ENCODE measurements at places on chromosomes 3 and 15. TPM values are rescaled to one million over a fixed set of nuclear protein-coding genes. Genes with fewer than 3 reads are reported as not detected.

- no peak for DNase-seq
These were observed 15.3 kb upstream of the SH3BP5 start for GRCh38 chr3:15347737-15348110.

Gene FAM227B
- total RNA-seq, result 3.5 TPM

DNA sequence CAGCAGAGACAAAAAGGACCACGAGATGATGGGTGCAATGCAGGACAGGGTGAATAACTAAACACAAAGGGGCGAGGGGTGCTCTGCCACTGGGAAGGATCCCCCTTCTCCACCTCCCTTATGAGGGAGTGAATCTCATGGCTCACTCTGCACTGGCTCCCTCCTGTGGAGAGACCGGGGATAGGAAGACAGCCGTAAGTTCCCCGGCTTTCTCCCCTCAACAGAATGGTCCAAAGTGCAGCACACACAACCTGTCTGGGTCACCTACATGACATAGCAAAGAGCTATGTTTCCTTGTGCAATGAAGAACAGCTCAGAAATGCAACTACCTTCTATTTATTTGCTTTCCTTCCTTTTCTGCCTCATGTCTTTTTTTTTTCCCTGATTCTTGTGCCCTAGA is 7.8 kb upstream of the ACSBG1 start:
- peak; percentile 46 for DNase-seq

Gene CAV3
- not detected for total RNA-seq

Gene BLM
- total RNA-seq, result 59.4 TPM

- DNase-seq, result no peak
These were observed 6.1 kb downstream of the ATG3 start for GRCh38 chr3:112555535-112556170.

Gene TPRG1
- 9.7 TPM for total RNA-seq

GRCh38 chr3:22507709-22508108 is 695.4 kb upstream of the UBE2E2 start:
- DNase-seq, result no peak

GRCh38 chr15:77521206-77521605 is 100.5 kb downstream of the HMG20A start:
- DNase-seq, result no peak

DNA sequence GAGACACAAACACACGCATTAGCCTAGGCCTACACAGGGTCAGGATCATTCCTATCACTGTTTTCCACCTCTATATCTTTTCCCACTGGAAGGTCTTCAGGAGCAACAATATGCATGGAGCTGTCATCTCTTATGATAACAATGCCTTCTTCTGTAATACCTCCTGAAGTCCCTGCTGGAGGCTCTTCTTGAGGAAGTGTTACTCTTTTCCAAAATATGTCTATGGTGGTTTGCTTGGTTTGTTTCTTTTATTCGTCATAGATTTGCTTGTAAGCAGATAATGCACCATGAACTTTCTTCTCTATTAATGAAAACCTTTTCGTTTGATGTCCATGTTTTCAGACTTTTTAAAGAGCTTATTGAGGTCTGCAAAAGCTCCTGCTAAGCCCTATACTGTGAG is 109.3 kb downstream of the GMPS start:
- no peak for DNase-seq

DNA sequence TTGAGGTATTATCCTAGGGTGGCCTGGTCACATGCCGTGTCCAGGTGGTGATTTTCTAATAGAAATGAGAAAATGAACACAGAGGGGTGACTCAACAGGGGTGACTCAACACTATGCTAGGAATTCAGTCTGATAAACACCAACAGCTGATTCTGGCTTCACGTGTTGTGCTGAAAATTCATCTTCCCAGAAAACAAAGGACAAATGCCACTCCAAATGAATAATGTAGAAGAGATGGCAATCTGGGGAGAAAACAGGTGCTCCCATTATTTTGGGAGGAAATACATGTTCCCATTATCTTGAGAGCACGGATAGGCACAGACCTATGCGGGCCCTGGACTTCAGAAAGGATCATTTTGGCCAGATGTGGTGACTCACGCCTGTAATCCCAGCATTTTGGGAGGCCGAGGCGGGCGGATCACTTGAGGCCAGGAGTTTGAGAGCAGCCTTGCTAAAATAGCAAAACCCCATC is 101.2 kb upstream of the MEX3B start:
- no peak for DNase-seq

GRCh38 chr3:25870452-25870851 is 80.6 kb downstream of the OXSM start:
- DNase-seq, result no peak

DNA sequence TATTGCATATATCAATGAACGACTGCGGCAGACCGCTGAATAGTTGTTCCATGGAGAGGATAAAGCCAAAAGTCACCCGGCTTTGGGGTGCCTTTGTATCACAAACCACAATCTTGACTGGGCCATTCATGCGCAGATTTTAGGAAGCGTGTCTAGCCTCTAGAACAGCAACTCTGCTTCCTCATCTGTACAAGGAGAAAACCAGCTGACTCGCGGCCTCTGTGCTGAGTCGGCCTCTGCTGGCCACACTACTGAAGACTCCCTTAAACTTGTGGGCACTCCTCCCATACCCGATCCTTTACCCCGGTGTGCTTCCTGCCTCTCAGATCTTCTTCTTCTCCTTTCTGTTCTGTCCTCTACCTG is 872 bp downstream of the DLEC1 start:
- peak; percentile 77 for DNase-seq

- no peak for DNase-seq
These were observed 187.9 kb upstream of the LMCD1 start for GRCh38 chr3:8313560-8314267.

DNA sequence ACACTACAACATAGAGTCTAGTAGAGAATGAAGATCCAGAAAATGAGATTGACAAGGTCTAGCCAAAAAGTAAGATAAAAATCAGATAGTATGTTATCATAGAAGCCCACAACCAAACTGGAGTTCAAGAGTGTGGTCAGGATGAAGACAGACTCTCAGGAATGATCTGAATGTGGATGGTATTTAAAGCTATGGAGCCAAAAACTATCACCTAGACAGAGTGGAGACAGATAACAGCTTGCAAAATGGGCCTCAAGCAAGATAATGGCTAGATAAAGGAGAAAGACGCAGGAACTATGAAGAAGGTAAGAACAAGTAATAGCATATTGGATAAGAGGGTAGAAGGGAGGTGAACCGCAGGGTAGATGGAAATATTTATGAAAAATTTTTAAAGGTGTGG is 35.4 kb downstream of the ZMAT3 start:
- DNase-seq, result no peak

DNA sequence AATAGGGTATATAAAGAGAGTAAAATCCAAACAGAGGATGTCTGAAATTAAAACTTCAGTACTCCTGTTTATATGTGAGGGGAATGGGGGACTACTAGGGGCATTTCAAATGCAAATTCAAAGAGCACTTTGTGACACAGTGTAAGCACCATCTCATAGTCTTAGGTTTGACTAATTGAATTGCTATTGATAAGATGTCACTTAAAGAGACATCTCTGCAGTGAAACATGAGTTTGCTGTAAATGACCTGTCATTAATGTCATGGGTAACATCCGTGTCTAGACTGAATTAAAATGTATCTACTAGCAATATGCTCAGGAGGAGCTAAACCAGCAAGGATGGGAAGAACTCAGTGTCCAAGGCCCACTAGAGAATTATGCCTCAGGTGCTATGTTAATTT is 41.0 kb downstream of the ROBO1 start:
- no peak for DNase-seq

- no peak for DNase-seq
These were observed 54.8 kb downstream of the SRGAP3 start for GRCh38 chr3:9194509-9195184.

Gene ARGFX
- not detected for total RNA-seq

DNA sequence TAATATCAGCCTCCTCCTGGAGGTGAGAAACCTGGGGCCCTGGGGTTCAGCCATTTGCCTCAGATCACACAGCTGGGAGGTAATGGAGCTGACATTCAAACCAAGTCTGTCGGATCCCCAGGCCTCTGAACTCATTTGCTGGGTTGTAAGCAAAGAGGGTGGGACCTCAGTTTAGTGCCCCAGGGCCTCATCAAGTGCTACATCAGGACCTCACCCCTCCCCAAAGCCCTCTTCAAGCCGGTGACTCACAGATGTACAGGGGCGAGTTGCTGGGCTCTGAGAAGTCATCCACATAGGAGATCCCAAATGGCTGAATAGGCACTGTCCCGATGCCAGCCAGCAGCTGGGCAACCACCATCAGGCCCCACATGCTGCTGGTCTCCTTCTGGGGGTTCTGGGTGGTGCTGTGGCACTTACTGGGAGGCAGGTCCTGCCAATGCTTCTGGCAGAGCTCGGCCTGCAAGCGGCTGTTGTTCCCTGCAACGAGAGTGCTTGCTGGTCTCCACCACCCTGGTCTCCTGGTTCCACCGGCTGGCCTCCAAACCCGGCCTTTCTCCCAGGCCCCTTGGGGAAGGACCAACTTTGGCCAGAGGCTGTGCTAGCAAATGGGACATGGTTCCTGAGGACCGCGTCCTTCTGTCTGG is 59.2 kb upstream of the RAB6B start:
- DNase-seq, result no peak

Gene ERICH6
- total RNA-seq, result 0.38 TPM

DNA sequence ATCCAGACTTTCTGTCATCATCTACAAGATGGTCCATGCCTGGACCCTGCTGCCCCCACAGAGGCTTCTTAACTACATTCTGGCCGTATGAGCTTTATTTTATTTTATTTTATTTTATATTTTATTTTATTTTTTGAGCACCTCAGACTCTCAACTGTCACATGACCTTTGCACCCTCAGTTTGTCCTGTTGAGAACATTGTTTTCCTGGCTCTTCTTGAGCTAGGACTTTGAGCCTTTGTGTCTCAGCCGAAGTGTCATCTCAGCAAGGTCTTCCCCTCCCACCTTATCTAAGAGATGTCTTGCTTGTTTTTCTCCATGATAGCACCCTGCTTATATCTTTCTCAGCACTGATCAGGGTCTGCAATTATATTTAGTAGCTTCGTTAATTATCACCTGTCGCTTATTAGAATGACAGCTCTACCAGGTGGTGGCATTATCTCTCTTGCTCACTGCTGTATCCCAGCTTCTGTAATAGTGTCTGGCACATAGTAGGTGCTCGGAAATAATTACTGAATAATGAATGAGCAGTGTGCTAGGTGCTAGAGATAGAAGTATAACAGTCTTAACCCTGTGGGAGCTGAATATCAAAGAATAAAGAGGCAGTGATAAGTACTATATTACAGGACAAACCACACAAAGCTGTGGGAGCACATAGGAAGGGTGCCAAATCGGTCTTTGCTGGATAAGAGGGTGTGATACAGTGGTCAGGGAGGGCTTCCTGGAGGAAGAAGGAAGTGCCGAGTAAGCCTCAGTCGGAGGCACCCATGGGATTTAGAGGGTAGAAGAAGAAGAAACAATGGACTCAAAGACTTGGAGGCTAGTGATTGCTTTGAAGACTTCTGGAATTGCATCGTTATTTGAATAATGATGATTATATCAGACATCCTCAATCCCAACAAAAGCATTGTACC is 136.2 kb downstream of the ITPR1 start:
- no peak for DNase-seq

Gene DNAH1
- 20.7 TPM for total RNA-seq

Gene MORC1
- not detected for total RNA-seq

- DNase-seq, result no peak
These were observed 285.3 kb downstream of the CADM2 start for GRCh38 chr3:85244091-85244490.

- DNase-seq, result no peak
These were observed 320 bp upstream of the ACAN start for GRCh38 chr15:88802991-88803240.

DNA sequence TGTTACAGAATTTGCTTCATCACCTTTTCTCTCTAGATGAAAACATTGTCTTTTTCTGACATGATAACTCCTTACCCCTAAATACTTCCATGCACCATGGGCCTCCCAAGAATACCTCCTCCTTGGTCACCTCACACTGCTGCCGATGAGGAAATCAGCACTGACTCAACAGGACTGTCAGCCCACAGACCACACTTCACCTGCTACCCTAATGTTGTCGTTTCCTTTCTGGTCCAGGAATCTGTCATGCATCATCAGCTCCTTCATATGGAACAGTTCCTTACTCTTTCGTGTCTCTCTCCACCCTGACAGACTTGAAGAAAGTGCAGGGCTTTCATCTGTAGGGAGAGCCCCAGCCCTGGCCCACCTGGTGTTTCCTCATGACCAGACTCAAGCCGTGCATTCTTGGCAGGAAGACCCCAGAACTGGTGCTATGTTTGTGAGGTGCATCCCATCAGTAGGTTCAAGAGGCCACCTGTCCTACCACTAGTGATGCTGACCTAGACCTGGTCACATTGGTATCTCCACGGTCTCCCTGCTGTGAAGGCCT is 41.1 kb upstream of the PLXNA1 start:
- no peak for DNase-seq

Gene DPP8
- total RNA-seq, result 42.7 TPM

Gene POLR2H
- total RNA-seq, result 79.3 TPM

- DNase-seq, result no peak
These were observed 1399.7 kb upstream of the CADM2 start for GRCh38 chr3:83559082-83559481.

- DNase-seq, result peak; percentile 7
These were observed 163.9 kb downstream of the SMAD6 start for GRCh38 chr15:66865622-66866611.

- no peak for DNase-seq
These were observed 102.7 kb downstream of the SCAPER start for GRCh38 chr15:76802411-76802810.

Gene TIGIT
- 30.4 TPM for total RNA-seq

GRCh38 chr3:52108302-52109232 is 45.7 kb downstream of the POC1A start:
- DNase-seq, result no peak

DNA sequence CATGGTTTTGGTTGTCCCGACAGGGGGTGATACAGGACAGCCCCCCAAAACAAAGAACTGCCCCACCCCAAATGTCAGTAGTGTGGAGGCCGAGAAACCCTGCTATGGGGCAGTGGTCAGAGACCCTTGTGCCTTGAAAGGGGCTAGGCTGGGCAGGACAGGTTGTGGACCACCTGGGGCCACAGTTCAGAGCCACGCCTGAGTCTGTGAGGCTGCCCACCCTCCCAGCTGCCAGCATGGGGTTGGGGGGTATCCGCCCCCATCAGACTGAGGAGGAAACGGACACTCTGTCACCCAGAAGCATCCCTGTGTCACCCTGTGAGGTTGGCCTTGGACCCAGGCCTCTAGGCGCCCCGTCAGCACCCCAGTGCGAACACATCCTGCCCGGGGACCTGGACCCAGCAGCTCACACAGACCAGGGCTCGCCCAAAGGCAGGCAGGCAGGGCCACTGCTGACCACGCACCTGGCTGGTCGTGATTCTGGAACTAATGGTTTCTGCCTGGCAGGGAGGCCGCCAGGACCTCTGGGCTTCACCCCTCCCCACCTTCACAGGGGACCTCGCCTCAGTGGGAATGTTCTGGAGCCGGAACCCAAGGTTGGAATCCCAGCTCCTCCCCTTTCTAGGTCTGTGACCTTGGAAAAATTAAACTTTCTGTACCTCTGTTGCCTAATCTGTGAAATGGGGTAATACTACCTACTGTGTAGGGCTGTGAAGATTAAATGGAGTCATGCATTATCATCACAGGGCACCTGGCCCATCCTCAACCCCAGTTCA is 1.4 kb downstream of the SLC41A3 start:
- DNase-seq, result no peak

GRCh38 chr3:147380977-147381376 is 25.4 kb downstream of the ZIC4 start:
- no peak for DNase-seq

Measured in activated CD4-positive, alpha-beta memory T cell treated with anti-CD3 and anti-CD28 coated beads, Interleukin-2, amount 10 ng/mL, durations not matched to agents 7 days and 5 days (primary cell).